ENCODE measurements at places on chromosomes 13 and 19.
A peak's percentile ranks its signal among the peaks of the same experiment; 100 is the strongest.

- DNase-seq, result no peak
Measured at GRCh38 chr13:31014456-31014855, 82.0 kb downstream of the TEX26 start.

DNA sequence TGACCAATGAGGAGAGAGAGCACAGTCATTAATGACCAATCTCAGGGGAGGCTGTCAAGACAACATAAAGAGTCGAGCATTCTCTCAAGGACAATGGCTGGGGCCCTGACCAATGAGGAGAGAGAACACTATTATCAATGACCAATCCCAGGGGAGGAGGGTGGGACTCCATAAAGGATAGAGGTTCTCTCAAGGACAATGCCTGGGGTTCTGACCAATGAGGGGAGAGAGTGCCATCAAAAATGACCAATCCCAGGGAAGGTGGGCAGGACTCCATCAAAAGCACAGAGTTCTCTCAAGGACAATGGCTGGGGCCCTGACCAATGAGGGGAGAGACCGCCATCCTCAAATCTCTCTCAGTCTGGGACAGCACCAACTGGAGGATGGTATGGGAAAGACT, 3.3 kb upstream of the KLK11 start:
- no peak for DNase-seq

DNA sequence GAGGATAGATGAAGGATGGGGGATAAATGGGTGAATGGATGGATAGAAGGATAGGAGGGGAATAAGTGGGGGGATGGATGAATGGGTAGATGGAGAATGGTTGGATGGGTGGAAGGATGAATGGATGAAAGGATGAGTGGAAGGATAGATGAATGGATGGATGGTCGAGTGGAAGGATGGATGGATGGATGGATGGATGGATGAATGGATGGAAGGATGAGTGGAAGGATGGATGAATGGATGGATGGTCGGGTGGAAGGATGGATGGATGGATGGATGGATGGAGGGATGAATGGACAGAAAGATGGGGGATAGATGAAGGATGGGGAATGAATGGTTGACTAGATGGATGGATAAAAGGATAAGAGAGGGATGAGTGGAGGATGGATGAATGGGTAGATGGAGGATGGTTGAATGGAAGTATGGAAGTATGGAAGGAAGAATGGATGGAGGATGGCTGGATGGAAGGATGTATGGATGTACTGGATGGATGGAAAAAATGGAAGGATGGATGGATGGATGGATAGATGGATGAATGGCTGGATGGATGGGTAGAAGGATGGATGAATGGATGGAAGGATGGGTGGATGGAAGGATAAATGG, 42.0 kb downstream of the FBN3 start:
- no peak for DNase-seq

- no peak for DNase-seq
Measured at GRCh38 chr19:13727798-13728197, 36.5 kb upstream of the MRI1 start.

DNA sequence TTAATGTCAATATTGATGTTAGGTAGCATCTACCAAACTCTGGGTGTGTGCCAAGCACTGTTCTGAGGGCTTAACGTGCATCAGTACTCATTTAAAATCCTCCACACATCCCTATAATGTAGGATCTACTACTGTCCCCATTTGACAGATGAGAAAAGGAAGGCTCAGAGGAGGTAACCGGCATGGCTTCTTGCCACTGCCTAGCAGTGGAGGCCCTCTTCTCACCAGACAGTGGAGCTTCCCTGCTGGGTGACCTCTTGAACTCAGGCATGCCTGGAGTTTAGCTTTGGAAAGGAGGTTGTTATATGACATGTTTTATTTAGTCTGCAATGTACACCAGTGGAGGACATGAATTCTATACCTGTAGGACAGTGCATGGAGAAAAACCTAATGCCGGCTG, 2.1 kb downstream of the SPATA13 start:
- no peak for DNase-seq

- no peak for DNase-seq
Measured at GRCh38 chr13:98144801-98145350, 2.0 kb downstream of the FARP1 start.

DNA sequence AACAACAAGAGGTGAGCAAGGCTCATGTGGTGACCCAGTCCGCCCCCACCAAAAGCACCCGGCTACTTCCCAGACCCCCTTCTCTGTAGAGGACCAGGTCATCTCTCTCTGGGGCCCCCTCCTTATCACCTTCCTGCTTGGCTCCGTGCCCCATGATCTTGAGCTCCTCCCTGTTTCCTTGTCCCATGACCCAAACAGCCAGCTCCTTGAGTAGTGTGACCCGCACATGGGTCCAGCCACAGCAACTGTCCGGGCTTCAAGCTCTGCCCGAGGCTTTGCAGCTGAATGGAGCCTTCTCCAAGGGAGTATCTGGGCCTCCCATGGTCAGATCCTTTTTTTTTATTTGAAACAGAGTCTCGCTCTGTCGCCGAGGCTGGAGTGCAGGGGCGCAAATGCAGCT, 61.8 kb downstream of the MYO9B start:
- no peak for DNase-seq

DNA sequence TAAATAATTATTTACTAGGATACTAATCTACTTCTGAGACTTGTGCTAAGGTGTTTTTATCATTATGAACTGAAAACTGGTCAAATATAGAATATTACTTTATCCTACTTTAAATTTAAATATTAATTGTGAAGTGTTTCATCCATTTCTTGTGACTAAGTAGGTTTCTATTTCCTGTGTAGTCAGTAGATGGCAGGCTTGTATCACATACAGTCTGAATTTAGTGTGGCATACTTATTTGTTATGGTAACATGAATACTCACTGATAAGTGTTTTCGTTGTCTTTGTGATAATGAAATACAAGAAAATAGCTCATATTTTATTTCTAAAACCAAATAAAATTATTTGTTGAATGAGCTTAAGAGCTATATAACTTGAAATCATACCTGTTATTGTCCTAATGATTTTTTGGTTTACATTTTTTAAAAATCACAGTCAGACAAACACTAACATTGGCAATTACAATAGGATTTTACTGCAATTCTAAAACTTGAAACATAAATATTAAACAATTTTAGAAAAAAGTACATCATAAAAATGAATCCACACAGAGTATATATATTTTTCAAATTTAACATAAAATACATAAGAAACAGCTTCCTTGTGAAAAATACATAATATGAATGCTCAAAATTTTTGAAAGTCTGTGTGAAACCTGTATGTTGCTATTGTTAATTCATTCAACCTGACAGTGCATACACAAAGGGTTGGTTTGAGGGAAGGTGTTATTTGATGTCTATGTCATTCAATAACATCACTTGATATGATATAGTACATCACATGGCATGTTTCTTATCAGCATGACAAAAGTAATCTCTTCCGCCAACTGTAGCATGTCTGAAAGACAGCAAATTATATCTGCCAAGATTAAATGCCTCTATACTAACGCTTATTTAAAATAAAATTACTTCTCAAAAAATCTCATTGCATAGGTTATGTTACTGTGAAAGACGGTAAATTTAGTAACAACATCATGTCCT, 904.8 kb upstream of the PCDH20 start:
- DNase-seq, result peak; percentile 36

GRCh38 chr13:71712988-71713653, 153.9 kb downstream of the DACH1 start:
- DNase-seq, result no peak

GRCh38 chr13:44158881-44159632, 214.6 kb upstream of the SERP2 start:
- DNase-seq, result no peak

- no peak for DNase-seq
Measured at GRCh38 chr13:23320926-23321534, 112.5 kb downstream of the SACS start.

DNA sequence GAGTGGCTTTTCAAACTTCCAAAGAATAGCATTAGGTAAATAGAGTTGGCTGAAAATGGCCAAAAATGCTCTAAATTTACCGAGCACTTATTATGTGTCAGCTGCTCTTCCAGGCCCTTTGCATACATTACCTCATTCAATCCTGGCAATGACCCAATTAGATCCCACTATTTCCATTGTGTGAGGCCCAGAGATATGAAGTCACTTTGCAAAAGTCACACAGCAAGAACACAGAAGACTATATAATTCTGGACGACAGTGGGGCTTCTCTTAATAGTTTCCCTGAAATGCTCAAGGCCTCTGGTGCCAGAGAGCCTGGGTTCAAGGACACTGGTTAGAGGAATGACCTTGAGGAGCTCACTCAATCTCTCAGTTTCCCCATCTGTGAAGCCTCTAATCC, 146.8 kb downstream of the IER2 start:
- DNase-seq, result no peak

DNA sequence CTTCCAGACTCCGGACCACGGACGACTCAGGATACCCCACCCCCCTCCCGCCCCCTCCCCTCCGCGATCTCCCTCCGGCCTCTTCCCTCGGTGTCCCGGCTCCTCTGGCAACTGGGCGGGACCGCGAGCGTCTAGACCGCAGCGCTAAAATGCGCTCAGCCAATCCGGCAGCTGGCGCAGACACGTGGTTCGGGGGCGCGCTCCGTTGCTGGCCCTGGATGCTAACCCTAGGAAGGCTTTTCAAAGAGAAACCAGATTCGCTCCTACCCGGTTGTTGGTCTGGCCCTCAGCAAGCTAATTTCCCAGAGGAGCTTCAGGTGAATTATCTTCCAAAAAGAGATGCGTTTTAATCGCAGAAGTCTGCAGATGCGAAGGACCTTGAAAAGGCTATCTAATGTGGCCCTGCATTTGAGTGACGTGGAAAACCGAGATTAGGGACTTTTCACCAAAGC, at the start of gene DZIP1:
TSS of gene DZIP1 (minus strand) at position 106 of the 452 bp plus-strand sequence. CDS start 2,677 bp downstream, outside the sequence.
- no peak for DNase-seq

- no peak for DNase-seq
Measured at GRCh38 chr19:1942934-1943555, 2.1 kb downstream of the CSNK1G2 start.

DNA sequence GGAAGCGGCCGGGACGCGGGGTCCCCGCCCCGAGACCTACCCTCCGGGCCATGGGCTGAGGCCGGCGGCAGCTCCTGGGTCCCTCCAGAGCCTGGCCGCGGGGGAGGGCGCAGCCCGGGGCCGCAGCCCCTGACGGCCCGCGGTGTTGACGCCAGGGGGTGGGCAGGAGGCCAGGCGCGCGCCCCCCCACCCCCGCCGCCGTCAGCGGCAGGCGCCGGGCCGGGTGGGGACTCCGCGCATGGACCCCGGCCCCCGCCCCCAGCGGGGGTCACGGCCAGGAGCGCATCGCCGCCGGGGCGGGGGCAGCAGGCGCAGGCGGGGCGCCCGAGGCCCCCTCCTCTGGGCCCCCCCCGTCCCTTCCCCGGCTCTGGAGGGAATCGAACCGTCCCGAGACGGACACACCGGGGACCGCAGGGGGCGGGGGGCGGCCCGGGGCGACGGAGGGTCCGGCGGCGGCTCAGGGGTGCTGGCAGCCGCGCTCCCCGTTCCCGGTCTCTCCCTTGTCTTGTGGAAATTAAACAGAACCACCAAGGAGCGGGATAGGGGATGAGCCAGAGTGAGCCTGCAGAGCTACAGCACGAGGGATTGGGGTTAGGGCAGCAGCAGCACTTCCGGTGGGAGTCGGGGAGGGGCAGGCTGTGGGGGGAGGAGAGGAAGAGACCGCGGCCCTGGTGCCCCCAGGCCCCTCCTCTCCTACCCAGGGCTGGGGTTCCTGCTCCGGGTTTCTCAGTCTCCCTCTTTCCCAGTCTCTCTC, at the start of gene MEIS3:
TSS of gene MEIS3 (minus strand) at position 498 of the 754 bp plus-strand sequence. CDS start at position 52, 446 bp downstream.
- DNase-seq, result no peak

GRCh38 chr19:4473011-4473762, 1.1 kb downstream of the HDGFL2 start:
- DNase-seq, result no peak

DNA sequence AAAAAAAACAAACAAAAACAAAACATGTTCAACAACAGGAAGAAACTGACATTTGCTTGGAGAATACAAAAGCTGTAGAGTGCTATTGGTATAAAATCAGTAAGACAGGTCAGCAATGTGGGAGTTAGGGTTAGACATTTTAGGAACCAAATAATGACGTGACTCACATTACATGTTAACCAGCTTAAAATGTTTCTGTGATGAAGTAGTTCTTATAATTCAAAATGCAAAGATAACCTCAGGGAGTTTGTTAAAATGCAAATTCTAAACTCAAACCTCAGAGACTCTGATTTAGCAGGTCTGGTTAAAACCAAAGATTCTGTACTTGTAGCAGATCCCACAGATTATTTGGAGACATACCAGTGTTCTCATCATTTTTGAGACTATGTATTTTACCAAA, 549.4 kb upstream of the SLITRK1 start:
- no peak for DNase-seq

GRCh38 chr13:79060216-79060615, 345.8 kb downstream of the RBM26 start:
- no peak for DNase-seq

GRCh38 chr19:27720155-27720554, 1492.8 kb downstream of the UQCRFS1 start:
- DNase-seq, result no peak

GRCh38 chr19:51724543-51724942, 752 bp upstream of the HAS1 start:
- no peak for DNase-seq

GRCh38 chr19:17872251-17873001, 681 bp downstream of the SLC5A5 start:
- DNase-seq, result no peak

DNA sequence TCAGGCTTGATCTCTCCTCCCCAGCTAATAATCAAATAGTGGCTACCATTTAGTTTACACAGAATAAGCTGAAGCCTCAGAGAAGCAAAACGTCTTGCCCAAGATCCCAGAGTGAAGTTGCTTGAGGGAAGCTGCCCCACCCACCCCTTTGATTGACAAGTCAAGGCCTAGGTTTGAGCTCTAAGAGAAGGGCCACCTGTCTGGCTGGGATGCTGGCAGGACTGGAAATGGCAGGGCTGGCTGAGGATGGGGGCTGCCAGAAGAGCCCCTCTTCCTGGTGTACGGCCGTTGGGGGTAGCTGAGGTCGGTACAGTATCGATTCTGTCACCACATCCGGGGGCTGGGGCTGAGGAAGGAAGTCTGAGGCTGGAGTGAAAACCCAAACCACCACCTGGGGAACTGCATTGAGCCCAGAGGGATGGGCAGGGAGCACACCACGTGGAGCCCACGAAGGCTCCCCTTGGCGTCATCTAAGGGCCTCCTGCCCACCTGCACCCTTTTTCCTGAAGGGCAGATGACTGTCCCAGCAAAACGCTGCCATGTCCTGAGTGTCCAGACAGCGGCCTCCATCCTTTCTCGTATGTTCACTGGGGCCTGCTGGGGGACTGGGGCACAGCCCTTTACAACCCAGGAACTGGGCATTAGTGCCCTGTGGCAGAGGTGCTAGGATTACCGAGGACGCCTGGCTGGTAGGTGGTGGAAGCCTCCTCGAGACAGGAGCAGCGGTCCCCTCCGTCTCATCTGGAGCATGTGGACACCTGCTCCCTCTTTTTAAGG, 1.4 kb upstream of the PRKD2 start:
- DNase-seq, result peak; percentile 69

Data from GM12878 (cell line).